SK-N-MC (cell line): ENCODE measurements at places on chromosomes 13 and 19.

DNA sequence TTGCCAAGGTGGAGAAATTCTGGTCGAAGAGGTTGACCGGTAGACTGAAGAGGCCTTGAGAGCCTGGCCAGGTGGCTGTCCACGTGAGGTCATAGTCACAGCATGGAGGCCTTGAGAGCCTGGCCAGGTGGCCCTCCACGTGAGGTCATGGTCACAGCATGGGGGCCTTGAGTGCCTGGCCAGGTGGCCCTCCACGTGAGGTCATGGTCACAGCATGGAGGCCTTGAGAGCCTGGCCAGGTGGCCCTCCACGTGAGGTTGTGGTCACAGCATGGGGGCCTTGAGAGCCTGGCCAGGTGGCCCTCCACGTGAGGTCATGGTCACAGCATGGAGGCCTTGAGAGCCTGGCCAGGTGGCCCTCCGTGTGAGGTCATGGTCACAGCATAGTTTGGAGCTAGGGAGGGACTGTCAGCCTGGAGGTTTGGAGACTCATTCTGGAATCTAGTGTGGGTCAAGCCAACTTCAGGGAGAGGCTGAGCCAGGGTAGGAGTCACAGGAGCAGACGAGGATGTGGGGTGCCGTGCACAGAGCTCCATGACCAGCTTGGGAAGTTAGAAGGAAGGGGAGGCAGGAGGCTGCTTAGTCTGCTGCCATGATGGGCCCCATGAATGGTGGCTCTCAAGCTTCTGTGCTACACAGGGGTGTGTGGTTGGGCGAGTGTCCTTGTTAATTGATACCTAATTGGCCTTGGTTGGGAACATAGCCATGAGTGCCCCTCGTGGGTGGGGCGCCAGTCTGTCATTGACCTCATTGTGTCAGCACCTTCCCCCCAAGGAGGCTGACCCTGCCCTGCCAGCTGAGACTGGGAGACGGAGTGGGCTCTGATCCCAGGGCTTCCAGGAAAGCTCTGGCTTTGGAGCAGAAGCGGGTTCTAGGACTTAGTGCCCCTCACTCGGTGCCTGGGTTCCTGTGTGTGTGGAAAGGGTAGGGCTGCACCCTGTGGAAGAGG is 4.0 kb downstream of the LENG9 start:
- no peak for DNase-seq

GRCh38 chr19:34128558-34129250 is 43.6 kb upstream of the LSM14A start:
- no peak for DNase-seq

GRCh38 chr19:13987101-13987890 is 18.8 kb downstream of the RFX1 start:
- DNase-seq = no peak

DNA sequence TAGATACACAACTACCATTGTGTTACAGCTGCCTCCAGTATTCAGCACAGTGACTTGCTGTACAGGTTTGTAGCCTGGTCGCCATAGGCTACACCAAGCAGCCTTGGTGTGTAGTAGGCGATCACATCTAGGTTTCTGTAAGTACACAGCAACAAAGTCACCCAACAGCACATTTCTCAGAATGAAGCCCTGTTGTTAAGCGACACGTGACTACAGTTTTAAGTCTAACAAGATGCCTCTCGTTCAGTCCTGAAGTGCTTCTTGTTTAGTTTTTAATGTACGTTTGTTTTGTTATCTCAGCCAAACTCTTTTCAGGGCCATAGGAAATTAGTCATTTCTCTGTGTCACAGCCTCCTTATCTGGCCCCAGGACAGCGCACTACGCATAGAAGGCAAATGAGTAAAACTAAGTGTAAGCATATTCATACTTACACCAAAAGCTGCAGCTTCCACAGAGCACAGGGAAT is 50.0 kb upstream of the GPR183 start:
- DNase-seq = no peak

DNA sequence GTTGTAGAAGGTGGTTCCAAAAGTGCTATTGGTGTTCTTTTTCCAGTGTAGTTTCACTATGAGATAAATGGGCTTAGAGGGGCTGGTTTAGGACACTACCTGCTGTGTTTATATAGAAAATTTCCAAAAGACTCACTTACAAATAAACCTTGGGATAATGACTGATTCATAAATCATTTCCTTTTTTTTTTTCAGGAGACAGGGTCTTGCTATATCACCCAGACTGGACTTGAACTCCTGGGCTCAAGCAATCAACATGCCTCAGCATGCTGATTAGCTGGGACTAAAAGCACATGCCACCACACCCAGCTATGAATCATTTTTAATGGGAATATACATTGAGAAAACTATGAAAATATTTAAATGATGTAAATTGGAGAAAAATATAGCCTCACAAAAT is 376.6 kb downstream of the PCDH9 start:
- no peak for DNase-seq

GRCh38 chr13:103273825-103274224 is 207.6 kb upstream of the SLC10A2 start:
- no peak for DNase-seq

GRCh38 chr13:102945324-102945815 is 99.5 kb downstream of the ERCC5 start:
- DNase-seq = no peak

GRCh38 chr13:100633461-100633860 is 41.1 kb downstream of the TMTC4 start:
- DNase-seq = no peak

- DNase-seq = no peak
These were observed 1437.9 kb downstream of the EFNB2 start for GRCh38 chr13:105097521-105097920.

GRCh38 chr19:50464348-50464747 is 12.0 kb upstream of the EMC10 start:
- DNase-seq = no peak

DNA sequence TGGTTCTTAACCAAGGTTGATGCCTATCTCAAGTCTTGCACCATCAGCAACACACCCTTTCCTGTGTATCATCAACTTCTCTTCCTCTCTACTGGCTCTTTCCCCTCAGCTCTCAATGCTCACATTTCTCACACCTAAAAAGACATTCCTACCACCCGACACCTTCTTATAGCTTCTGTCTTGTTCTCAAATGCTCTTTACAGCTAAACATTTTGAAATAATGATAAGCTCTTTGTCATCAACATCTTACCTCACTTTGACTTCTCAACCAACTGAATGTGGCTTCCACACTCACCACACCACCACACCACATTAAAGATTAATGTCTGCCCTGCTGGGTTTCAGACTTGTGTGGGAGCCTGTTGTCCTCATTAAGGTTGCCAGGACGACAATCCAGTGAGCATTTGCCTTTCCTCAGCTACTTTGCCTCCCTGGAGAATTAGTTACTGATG is 67.8 kb downstream of the RXFP2 start:
- no peak for DNase-seq

- DNase-seq = no peak
These were observed 4.0 kb upstream of the ERFL start for GRCh38 chr19:41932259-41932719.

DNA sequence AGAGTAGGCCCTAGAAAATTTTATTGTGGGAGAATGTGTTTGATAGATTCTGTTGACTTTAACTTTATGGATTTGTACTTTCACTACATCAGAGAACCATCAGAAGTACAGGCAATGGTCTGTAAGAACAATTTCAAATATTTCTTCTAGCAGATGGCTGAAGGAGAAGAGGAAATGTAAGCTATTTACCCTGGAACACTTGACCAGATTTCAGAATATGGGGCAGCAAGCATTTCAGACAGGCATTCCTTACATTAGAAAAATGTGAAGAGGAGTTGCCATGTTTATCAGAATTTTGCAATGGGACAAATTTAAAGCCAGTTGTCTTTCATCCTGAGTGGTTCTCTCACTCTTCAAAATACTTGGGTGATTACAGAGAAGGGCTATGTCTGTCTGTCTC is 7.5 kb downstream of the FRY start:
- no peak for DNase-seq

GRCh38 chr19:30932854-30933253 is 416.4 kb downstream of the TSHZ3 start:
- DNase-seq = no peak

GRCh38 chr19:6686628-6686975 is 16.6 kb upstream of the TNFSF14 start:
- no peak for DNase-seq

- DNase-seq = no peak
These were observed 338.6 kb downstream of the KCNRG start for GRCh38 chr13:50353651-50354415.

DNA sequence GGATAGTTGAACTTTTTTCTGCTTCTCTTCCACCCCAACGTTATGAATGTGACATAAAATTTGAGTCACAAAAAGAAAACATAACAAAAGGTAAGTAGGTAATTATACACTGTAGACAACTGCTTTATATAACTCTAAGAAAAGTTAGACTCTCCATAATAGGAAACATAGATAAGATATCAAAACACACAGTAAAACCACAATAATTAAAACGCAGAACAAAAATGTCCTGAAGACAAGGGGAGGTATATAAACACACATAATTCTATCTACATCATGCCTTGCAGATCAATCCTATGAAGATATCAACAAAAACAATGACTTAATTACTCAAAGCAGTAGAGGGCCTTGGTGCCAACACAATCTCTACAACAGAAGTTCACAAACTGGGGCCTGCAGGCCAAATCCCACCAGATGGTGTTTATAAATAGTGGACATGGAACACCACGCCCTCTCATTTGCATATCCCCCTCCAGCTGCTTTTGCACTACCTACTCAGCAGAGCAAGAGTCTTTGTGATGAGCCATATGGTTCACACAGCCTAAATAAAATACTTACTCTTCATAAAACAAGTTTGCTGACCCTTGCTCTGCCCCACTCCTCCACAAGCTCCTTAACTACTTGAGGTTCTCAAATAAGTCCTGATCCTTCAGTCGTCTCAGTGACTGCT is 254.7 kb downstream of the KLF12 start:
- no peak for DNase-seq

GRCh38 chr19:42251572-42252358 is 3.2 kb downstream of the ERF start:
- DNase-seq = no peak

DNA sequence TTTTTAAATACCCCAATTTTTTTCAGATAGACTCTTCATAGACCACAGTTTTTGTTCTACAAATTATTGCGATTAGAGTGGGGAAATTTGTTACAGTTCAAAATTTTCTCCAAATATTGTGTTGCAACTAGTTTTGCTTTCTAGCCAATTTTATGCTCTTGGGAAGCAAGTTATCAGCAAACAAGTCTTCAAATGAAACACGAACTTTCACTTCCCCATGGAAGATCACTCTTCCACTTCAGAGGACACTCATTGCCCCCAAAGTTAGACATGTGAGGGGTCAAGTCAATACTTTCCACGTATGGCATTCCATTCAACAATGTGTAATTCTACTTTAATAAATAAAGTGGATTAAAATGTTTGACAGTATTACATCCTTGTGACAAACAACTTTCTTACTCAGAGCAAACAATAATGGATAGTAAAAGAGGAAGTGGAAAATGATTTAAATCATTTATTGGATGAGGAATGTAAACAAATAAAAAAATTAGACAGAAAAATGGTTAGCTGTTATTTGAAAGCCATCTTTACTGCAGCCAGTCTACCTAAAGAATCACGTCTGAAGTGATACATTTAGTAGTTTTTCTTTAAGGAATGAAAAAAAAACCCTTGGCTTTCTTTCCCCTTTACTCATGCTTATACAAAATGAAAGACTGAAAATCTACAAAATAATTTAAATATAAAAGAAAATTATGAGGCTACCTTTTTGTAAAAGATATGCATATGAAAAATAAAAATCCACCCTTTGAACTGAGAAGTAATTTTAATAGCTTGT is 41.2 kb upstream of the TNFSF11 start:
- no peak for DNase-seq
